ENCODE measurements at places on chromosomes 1 and 21.

DNA sequence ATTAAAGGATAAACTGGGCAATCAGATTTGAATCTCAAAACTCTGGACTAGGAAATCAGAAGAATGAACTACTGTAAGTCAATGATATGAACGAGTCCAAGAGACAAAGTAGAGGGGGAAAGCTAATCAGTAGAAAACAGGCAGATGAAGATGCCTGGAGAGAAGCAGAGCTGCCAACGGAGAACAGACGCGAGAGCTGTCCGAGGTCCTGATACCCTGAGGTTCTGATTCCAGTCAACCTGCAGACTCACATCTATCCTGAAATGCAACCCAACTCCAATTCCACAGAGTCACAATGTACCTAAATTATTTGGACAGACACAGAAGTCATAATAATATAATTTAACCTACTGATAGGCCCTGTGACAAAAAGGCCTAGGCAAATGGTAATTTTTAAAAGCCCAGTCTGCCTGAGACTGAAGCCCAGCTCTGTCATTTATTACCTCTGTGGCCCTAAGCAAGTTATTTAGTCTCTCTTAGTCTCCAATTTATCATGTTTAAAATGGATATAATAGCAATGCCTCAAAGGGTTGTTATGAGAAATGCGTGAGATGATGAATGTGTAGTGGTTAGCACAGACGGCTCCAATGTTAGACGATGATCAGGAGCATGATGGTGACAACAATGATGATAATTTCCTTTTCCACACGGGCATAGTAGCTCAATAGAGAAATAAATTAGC is 33.4 kb downstream of the RGS7 start:
- DNase-seq = peak; percentile 61

DNA sequence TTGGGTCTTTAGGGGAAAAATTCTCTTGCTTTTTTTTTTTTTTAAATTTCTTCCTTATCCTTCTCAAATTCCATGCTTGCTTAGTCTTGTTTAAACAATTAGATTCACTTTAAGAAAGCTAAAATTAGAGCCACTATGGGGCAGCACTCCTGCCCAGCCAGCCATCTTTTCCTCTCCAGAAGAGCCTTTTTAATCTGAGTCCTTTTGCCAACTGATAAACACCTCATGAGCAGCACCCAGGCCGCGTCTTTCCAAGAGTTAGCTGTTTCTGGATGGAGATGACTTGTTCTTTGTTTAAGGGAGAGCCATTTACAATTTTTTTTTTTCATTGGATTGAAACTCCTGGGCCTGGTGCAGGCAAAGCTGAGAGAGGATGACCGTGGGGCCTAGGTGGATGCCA is 53.3 kb upstream of the TSPAN2 start:
- DNase-seq = peak; percentile 11

DNA sequence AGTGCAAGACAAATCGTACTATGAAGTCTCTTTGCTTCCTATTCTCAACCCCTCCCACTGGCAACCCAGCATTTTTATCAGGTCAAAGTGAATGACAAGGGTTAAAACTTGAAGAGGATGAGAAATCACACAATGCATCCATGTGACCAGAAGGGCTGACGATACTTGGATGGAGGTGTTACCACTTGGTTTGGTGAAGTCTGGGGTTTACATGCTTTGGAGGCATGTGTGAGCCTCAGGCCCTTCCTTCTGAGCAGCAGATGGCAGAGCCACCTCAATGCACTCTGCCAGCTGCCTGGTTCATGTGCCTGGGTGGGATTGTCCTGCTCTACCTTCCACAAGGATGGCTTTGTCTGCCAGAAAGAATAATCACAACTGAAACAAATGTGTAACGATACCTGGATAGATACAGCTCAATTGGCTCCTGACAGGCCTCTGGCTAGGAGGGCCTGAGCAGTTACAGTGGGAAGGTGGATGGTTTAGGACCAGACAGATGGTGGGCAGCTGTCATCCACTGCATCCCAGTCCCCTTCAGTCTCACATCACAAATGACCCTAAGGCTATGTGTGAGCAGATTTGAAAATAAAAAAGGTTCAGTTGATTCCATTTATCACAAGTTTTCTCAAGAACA is 51.5 kb upstream of the CNIH3 start:
- no peak for DNase-seq

- DNase-seq = no peak
Measured at GRCh38 chr1:220099826-220100225, 5.9 kb downstream of the IARS2 start.

- DNase-seq = no peak
Measured at GRCh38 chr1:14513111-14513510, 85.4 kb upstream of the KAZN start.

- DNase-seq = no peak
Measured at GRCh38 chr1:68453060-68453670, 3.4 kb upstream of the RPE65 start.

GRCh38 chr21:29297483-29298347 is 1.0 kb upstream of the BACH1 start:
- DNase-seq = no peak

- DNase-seq = no peak
Measured at GRCh38 chr1:208159555-208160258, 84.5 kb downstream of the PLXNA2 start.

- DNase-seq = peak; percentile 79
Measured at GRCh38 chr1:61254634-61255357, 172.4 kb downstream of the NFIA start.

GRCh38 chr1:69913977-69914376 is 291.4 kb downstream of the LRRC40 start:
- no peak for DNase-seq

- DNase-seq = peak; percentile 91
Measured at GRCh38 chr1:196558411-196558810, 49.8 kb downstream of the KCNT2 start.

DNA sequence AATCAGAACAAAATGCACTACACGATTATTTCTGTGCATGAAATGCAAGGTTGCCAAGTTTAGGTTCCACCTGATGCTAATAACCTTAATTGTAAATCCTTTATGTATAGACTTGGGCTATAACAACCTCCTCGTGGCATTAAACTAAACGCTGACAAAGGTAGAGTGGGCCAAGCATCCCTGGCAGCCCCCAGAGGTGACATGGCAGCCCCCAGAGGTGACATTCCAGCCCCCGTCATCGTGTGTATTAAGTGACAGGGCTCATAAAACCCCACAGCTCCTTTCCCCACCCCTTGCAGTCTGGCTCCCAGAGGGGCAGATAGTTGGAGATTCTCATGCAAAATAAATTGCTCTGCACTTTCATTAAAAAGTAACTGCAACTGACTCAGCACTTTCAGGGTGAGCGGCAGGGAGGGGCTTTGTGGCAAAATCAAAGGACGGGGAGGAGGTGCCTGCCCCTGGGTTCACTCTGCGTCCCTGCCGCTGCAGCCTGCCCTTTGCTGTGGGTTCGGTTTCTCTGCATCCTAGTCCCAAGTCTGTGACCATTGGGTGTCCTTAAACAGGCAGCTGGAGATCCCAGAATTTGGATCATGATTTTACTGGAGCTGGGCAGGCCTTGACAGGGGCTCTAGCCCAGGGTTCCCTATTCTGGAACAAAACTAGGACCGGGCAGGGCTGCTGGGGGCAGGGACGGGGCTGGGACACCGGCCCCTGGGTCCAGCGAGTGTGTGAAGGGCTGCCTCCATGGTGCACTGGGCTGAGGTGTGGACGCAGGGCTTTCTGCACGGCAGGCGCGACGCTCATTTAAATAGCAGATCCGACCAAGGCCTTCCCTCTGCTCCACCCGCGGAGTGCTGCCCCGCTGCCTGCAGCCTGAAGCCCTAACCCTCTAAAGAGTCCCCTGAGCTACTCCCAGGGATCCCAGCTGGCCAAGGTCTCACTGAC is 234.9 kb upstream of the VAMP3 start:
- DNase-seq = peak; percentile 20

- no peak for DNase-seq
Measured at GRCh38 chr1:187959062-187959461, 1130.3 kb downstream of the PLA2G4A start.

- DNase-seq = peak; percentile 69
Measured at GRCh38 chr1:37602750-37603694, 7.3 kb upstream of the GNL2 start.

- no peak for DNase-seq
Measured at GRCh38 chr1:83043244-83043643, 955.7 kb downstream of the TTLL7 start.

DNA sequence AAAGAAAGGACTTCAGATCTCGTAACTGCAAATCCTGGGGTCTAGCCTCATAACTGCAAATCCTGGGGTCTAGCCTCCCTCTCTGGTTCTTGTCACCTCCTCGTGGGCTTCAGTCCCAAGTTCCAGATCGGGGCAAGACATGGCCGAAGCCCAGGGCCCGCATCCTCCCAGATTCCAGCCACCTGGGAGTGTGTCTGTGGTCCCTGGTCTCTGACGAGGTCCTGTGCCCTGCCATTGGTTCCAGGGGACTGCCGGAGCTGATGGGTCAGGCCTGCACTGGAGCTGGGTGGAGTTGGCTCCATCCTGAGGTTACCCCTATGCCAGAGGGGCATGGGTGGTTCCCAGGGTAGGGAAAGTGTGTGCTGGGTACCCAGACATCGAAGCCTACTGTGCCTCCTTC is 17.7 kb upstream of the C1orf174 start:
- no peak for DNase-seq

All from OCI-M1 (cell line).